Stimulated activated CD4-positive, alpha-beta T cell treated with anti-CD3 and anti-CD28 coated beads, TNF-alpha, amount 100 ng/mL, for 1 hour (primary cell): ENCODE measurements at places on chromosomes 5 and 9.

DNA sequence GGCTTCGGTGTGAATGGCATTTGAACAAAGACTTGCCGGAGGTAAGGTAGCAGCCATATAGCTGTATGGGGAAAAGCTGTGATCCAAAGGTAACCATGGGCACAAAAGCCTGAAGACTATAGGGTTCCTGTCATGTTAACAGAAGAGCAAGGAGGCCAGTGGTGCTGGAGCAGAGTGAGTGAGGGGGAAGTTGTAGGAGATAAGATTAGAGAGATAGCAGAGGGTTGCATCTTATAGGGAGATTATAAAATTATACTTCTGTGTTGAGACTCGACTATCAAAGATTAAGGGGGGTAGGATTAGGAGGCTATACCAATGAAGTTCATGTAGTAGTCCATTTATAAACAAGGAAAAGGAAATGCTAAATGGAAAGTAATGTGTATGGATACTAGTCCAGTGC lies 3.3 kb downstream of the NCBP1 start:
- DNase-seq: no peak

- no peak for DNase-seq
These were observed 585 bp downstream of the NMUR2 start for GRCh38 chr5:152404494-152404893.

DNA sequence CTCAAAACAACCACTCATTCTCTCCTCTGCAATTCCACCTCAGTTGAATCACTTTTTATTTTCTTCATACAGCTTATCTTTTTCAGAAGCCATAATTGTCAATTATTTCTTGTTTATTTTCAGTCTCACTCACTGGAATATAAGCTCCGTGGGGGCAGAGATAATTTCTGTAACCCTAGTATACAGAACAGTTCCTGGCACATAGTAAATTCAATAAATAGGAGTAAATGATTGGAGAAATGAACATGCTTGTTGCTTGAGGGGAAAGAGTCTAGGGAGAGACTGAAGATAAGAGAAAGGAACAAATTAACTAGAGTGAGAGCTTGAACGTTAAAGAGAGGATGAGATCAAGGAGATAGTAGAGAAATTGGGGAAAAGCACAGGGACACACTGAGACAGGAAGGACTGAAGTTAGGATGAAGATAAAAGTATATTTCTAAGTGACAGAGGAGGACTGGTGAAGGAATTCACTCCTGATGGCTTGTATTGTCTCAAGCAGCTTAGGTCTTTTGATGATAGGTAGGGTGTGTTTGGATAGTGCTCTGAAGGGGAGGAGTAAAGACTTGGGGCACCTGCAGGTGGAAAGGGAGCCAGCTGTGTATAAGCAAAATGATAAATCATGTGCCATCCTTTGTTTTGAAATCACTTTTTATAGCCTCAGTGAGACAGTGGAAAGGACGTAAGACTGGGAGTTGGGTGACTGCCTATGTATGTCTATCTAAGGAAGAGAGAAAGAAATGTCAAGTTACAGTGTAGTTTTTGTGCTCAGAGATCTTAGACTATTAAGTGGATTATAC lies 2.2 kb downstream of the NAA35 start:
- no peak for DNase-seq

- DNase-seq: no peak
These were observed 26.3 kb upstream of the GABRP start for GRCh38 chr5:170757182-170757601.

- peak; percentile 97 for DNase-seq
These were observed at the start of gene DIAPH1 for GRCh38 chr5:141618804-141619554. DIAPH1 (minus strand) TSS chr5:141619000; CDS start chr5:141618914, 86 bp downstream.

DNA sequence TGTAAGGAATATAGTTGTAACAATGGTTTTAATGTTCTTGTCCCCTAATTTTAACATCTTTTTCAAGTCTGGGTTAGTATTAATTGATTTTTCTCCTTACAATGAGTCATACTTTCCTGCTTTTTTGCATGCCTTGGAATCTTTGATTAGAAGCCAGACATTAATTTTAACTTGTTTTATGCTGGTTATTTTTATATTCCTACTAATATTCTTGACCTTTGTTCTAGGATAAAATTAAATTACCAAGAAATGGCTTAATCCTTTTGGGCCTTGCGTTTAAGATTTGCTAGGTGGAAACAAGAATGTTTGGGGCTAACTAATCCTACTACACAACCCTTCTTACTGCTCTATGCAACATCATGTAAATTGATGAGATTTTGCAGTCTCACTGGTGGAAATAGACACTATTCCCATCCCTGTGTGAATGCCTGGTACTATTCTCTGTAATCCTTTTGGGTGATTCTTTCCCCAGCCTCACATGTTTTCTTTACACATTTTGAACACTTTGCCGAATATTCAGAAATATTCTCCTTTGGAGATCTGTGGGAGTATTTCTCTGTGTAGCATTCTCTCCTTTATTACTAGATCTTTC lies 47.2 kb downstream of the ZCCHC7 start:
- DNase-seq: no peak

- DNase-seq: no peak
These were observed 6.3 kb downstream of the SHB start for GRCh38 chr9:38062498-38063362.

DNA sequence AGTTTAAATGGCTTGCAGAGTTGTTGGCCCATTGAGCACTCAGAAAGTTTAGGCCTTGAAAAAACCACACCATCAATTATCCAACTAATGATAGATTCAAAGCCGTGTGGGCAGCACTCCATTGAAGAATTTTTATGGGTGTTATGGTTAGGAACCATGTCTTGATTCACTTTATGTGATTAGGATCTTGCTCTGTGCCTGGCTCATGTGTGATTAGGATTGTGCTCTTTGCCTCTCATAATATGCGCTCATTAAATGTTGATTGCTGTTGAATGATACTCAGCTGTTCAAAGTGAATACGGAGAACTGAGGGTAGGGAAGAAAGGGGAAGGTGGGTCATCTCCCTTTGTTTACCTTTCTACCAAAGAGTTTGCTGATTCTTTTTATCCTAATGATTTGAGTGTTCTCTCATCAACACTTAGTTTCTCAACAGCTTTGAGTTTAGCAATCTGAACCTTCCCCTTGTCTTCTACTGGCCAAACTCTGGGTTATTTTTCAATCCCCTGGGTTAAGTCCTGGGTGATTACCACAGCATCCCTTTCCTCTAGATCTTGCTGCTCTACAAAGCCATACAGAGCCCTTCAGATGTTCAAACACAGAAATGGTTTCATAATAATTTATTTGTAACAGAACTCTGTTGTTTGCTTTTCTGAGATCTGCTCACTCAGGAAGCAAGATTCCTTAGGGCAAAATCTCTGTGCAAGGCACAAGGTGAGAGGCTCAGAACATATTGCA lies 668.8 kb upstream of the RGMB start:
- no peak for DNase-seq

DNA sequence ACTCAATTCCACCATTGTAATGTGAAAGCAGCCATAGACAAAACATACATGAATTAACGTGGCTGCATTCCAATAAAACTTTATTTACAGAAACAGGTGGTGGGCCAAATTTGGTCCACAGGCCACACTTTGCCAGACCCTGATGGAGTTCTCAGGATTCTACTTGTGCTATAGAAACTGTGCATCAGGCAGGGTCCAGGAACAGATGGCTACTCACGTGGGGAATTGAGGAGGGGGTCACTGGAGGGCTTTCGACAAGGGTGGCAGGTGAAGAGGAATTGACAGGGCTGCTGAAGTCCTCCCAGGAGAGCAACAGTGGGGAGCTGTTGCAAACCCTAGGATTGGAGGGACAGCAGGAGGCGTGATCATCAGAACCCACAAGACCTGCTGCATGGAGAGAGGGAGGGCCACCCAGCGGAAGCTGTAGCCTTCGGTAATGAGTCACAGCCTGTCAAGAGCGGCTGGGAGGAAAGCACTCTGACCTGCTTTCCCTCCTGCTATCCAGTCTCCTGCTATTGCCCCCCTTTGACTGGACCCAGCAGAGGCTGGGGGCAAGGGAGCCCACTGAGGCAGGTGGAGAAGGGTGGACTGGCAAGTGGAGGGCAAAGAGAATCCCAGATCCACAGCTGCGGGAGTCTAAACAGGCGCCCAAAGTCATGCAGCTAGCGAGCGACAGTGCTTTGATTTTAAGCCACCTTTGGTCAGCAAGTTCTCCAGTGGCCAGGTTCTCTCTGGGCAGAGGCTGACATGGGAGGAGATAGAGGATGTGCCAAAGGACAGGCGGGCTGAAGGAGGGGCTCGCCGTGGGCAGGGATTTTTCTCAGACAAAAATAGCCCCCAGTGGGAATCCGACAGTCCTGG lies 138.3 kb upstream of the SMIM23 start:
- DNase-seq: no peak
